Stimulated activated CD8-positive, alpha-beta memory T cell treated with anti-CD3 and anti-CD28 coated beads, Interleukin-2, amount 100 ng/mL, for 1 hour (primary cell): ENCODE measurements at places on chromosomes 3 and 15.

- no peak for DNase-seq
Observed at GRCh38 chr15:74333662-74334061, 33.8 kb downstream of the CYP11A1 start.

DNA sequence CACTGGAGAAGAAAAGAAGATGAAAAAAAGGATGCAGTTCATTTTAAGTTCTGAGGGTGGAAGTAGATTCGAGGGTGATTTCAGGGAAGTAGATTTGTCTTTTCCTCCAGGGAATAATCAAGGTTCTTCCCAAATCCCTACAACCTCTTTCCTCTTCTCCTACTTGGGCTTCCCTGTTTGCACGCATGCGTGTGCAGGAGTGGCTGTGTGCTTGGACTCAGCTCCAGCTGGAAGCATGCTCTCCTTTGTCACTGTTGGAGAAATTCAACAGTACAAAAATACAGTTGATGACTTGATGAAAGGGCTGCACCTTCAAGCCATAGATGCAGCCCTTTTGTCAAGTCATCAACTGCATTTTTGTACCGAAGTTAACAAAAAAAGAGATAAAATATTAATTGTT, 3.8 kb downstream of the OR5K2 start:
- no peak for DNase-seq

- no peak for DNase-seq
Observed at GRCh38 chr3:191141728-191142127, 57.3 kb upstream of the OSTN start.

GRCh38 chr3:115062009-115062408, 85.1 kb downstream of the ZBTB20 start:
- DNase-seq: no peak

DNA sequence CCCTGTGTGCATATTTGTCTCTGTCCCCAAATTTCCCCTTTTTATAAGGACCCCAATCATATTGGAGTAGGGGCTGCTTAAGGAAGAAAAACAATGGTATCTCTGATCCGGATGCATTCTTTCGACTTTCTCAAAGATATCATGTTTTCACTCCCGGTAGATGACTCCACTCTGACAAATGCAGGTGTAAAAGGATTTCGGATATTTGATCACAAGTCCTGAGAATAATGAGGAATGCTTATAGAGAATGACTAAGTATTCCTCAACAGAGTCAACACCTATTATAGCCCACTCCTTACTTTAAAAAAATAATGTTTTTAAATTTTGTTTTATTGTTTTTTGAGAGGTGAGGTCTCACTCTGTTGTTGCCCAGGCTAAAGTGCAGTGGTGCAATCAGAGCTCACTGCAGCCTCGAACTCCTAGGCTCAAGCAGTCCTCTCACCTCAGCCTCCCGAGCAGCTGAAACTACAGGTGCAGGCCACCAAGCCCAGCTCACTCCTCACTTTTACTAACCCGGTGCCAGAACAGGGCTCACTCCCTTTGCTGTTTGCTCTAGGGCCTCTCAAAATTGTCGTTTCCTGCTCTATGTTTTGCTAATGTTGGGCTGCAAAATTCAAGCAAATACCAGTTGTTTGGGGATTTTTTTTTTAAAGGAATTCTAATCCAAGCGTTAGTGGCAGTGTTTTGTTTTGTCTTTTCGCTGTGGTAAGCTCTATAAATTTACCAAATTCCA, 24.6 kb downstream of the COL8A1 start:
- no peak for DNase-seq

DNA sequence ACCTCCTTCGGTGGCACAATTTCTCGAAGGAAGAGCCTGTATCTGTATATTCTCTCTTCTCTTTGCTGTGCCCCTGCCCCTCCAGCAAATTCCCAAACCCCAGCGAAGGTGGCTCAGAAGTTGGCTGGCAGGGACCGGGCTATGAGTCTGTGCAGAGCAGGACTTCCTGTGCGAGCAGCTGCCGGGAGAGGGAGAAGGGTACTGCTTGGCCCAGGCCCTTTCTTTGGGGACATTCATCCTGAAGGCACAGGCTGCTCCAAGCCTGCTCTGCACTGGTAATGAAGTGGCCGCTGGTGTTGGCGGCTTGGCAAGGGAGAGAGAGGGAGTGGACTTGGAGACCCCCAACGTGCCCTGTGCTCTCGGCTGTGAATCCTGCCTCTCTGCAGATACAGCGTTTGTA, 1.5 kb downstream of the SLC6A11 start:
- no peak for DNase-seq

DNA sequence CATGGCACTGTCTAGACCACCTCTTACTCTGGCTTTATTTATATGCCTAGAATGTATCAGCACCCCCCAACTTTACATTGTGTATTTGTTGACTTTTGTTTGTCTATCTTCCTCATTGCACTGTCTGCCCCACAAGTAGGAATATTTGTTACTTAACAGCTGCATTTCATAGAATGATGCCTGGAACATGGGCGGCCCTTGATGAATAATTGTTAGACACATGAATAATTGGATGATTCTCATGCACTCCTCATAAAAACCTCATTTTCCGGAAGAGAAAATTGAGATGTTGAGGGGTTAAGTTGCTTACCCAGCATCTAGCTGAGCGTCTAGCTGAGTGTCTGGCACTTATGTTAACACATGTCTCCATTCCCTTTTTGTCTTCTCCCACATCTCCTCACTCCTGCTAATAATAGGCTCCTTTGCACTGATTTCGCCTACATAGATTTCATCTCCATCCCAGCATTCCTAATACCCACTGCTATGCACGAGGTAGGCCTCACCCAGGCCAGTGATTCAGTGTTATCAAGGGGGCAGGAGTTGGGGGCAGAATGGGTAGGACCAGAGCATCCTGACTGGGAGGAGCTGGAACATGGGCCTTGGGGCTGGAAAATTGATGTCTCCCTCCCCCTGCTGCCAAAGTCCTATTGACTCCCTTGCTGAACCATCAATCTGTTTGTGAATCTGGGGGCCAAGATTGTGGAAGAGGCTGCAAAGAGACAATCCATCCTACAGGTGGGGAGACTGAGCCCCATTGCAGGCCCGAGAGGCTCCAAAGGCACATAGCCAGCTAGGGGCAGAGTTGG, 7.8 kb upstream of the WNT7A start:
- DNase-seq: no peak

- no peak for DNase-seq
Observed at GRCh38 chr3:111735243-111735758, 123.8 kb upstream of the PHLDB2 start.

DNA sequence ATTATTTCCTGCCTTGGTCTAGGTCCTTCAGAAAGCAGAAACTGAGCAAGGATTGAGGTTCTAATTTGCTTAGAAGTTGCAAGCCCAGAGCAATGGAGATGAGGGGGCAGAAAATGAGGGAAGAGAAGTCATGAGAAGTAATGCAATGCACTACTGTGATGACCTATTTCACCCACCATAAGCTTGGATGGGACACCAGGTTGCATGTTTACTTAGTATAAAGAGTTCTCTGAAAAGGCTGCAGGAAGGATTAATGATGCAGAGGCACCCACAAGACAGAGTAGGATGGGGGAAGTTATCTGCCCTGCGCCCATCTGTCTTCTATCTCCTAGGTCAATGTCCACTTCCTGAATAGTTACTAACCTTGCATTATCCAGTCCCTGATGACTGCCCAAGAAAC, 84.8 kb upstream of the SNRK start:
- DNase-seq: no peak

- DNase-seq: no peak
Observed at GRCh38 chr3:117898722-117899522, 1135.7 kb downstream of the IGSF11 start.

DNA sequence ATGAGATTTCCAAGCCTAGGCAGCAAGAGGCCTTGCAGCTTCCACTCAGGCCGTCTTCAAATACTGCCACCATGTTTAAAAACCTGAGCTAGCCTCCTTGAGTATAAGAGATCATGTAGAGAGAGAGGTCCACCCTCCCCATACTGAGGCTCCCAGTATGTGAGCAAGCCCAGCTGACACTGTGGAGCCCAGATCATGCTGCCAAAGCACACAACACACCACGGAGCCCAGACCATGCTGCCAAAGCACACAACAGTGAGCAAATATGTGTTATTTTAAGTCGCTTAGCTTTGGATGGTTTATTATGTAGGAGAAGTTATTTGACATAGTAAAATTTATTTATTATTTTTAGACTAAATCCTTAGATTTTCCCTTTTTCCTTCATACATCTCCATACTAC, 333.7 kb downstream of the CTNNB1 start:
- no peak for DNase-seq

GRCh38 chr3:2390926-2391532, 292.4 kb downstream of the CNTN4 start:
- no peak for DNase-seq

- DNase-seq: no peak
Observed at GRCh38 chr3:27990837-27991236, 250.6 kb upstream of the CMC1 start.

- DNase-seq: no peak
Observed at GRCh38 chr15:35909414-35909813, 363.4 kb upstream of the DPH6 start.

GRCh38 chr3:49199900-49200281, 28.5 kb downstream of the KLHDC8B start:
- DNase-seq: no peak

DNA sequence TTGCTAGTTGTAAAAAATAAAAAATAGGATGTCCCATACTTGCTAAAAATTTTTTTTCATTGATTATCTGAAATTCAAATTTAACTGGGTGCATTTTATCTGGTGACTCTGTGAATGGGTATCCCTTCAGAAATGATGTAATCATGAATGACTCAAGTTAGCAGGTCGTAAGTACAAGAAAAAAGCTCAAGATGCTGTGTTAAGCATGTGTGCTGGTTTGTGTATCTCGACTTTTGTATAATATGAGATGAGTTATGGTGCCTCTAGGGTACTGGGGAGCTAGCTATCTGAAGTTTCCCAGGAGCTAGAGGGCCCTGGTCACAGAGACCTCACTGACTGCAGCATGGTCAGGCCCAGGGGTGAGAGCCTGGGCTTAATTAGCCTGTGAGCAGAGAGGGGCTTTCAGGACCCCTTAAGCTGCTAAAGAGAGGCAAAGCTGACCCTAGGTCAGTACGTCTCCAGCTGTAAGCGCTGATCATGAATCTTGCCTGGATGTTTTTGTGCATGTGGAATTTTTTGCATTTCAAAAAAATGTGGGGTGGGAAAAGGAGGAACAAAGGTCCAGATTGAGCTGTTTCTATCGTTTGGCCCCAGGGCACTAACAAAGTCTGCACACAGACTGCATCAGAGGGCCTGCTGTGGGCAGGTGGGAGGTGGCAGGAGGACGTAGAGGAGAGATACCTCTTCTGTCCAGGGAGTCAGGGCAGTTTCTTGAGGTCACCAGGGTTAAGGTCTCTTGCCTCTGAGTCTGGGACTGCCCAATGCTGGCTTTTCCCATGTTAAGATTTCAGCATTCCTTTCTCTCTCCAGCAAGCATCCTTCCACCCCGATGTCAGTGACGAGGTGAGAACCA, 233.2 kb upstream of the TPM1 start:
- no peak for DNase-seq

DNA sequence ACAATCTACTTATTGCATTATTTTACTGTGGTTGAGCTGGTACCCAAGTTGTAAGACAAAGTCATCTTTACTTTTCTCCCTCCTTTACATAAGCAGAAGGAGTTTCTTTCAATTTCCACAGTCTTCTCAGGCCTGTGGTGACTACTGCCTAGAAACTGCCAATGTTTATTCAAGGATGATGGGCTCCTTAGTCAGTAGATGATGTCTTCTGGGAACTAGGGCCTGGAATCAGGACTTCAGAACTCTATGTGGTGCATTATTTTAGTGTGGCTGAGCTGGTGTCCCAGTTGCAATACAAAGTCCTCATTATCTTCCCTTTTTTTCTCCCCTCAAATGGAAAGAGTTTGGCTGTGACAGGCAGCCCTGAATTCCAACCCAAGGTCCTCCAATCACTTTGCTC, 1762.5 kb downstream of the SI start:
- DNase-seq: no peak

GRCh38 chr3:168096210-168096652, 507 bp upstream of the GOLIM4 start:
- no peak for DNase-seq

- DNase-seq: no peak
Observed at GRCh38 chr15:92925454-92925853, 25.3 kb downstream of the CHD2 start.

GRCh38 chr3:171970301-171970788, 69.0 kb upstream of the FNDC3B start:
- DNase-seq: no peak

GRCh38 chr15:31811641-31812040, 218.7 kb upstream of the CHRNA7 start:
- DNase-seq: no peak

DNA sequence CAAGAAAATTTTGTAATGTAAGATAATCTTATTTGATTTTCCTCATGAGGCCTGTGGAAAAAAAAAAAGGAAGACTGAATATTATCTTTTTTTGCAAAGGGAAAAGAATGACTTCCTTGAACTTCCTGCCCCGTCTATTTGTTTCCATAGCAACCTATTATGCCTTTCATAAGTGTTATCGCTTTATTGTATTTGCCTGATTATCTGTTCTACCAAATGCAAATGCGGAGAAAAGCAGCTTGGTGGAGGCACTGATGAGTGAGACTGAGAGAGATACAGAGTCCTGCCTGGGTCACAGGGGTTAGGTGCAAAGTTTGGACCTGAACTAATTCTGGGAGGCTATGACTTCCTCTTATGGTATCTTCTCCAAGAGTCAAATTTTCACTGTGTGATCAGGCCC, 334.0 kb upstream of the KCNMB2 start:
- DNase-seq: no peak

DNA sequence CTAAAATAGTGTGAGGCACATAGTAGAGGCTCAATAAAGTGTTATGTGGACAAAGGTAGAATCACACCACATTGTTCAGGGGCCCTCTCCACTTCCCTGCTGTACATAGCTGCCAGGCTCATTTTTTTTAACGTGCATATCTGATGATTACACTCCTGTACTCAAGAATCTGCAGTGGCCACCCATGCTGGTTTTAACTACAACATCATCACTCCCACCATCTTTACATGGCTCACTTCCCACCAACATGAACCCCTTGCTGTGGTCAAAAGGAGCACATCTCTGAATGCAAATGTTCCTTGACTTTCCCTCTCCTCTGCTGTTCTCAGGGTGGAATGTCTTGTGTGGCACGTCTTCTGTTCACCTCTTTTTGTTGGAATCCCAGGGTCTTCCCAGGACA, 76.7 kb downstream of the FEM1B start:
- DNase-seq: no peak
